Thoracic aorta (tissue), 2 donors: ENCODE measurements at places on chromosomes 6 and 20.

GRCh38 chr6:40706178-40706577, 119.0 kb upstream of the LRFN2 start:
- DNase-seq = no peak

DNA sequence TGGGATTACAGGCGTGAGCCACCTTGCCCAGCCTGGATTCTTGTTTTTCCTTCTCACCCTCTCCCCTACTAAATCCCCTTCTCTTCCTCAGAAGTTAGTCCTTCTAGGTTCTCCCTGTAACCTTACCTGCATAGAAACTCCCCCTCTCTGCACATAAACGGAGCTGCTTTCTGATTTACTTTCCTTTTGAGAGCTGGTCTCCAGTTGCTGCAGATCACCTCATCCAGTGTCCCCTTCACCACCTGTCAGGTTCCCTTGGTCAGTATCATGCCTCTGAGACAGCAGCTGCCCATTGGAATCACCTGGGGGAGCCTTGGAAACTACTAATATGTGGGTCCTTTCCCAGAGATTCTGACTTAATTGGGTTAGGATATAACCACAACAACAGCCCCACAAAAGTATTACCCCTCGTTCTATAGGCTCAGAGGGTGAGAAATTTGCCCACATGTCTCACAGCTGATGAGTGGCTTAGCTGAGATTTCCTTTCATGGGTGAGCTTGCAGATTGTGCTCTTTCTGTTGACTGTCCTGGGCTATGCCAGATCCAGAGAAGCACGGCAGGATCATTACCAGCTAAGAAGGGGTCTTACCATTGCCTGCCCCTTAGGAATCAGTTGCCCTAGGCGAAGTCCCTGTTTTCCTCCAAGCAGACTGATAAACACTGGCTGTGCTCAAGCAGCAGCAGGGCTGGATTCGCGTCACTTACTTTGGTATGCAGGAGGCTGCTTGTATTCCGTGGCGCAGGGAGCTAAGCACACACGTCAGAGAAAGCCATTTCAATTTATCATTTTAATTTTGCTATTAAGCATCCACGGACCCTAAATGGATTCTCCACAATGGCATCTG, 51.3 kb downstream of the AKAP12 start:
- no peak for DNase-seq

DNA sequence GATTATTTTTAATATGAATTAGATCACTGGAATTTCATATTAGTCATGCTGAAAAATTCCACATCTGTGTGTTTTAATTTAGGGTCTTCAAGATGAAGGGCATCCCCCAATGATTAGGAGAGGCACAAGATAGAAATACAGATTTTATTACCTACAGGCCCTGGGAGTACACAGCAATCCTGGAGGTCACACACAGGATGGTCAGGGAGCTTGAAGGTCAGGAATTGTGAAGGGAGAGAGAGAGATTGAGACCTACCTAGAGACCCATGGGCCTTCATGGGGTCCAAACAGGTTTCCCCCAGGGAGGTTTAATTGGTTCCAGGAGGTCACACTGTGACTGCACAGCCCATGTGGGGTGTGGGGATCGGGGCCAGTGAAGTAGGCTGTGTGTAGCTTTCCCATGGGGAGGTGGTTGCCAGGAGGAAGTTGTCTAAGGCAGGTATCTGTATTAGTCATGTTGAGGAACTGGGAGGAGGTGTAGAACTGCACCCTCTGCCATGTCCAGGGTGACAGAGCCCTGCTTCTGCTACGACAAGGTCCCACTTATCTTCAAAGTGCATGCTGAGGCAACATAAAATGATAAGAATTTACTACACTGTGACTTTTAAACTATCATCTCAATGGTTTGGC, 18.3 kb downstream of the SNX9 start:
- DNase-seq = no peak

DNA sequence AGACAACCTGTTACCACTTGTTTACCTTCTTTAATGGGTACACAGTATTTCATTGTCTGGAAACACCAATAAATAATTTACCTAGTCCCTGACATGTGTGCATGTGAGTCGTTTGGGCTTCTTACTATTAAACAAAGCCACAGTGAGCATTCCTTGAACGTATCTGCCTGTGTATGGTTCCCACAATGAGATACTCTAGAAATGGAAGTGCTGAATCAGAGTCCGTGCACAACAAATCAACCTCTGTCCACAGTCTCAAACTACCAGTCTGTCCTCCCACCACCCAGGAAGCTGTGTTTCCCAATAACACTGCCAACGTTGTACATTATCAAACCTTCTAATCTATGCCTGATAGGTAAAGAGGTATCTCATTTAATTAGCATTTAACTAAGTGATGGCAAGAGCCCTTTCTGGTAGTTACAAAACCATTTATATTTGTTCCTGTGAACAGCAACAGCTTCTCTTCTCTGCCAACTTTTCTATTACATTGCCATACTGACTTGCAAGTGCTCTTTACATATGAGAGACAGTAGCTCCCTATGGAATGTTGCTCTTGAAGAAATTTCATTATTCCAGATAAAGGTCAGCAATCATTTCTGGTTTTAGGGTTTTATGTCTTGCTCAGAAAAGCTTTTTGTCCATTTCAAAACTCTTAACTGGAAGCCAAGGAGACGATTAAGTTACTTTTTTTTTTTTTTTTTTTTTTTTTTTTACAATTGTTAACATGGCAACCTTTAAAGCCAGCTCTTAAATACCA, 14.7 kb downstream of the JAG1 start:
- DNase-seq = no peak

GRCh38 chr20:53036992-53037391, 64.8 kb downstream of the TSHZ2 start:
- DNase-seq = no peak
